ENCODE measurements at places on chromosomes 3 and 15.

- no peak for DNase-seq
Observed at GRCh38 chr3:108287146-108287545, 9.2 kb upstream of the HHLA2 start.

DNA sequence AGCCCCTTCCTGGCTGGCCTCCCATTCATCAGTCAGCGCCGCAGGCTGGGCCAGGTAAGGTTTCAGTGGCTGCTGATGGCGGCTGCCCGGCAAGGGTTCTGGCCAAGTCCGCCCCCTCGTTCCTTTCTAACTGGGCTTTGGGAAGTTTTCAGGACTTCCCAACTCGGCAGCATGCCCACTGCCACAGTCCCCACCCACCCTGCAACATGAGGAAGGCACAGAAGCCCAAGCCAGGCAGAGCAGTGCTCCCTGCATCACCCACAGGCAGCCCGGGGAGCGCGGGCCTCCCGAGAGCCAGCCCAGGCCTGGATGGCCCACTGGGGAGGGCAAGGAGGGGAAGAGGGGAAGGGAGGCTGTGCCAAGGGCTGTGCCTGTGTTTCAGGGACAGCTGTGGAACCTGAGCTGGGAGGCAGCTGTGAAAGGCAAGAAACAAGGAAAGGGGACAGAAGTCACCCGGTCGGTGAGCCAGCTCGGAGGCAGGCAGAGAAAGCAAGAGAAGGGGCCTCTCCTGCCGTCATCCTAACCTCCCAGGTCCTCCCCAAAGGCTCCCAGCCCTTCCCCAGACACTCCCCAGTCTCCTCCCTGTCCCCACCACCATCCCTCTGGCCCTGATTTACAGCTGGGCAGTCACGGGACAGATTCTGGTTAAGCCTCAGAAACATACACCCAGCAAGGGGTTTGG lies 73.9 kb downstream of the CPN2 start:
- DNase-seq: no peak

DNA sequence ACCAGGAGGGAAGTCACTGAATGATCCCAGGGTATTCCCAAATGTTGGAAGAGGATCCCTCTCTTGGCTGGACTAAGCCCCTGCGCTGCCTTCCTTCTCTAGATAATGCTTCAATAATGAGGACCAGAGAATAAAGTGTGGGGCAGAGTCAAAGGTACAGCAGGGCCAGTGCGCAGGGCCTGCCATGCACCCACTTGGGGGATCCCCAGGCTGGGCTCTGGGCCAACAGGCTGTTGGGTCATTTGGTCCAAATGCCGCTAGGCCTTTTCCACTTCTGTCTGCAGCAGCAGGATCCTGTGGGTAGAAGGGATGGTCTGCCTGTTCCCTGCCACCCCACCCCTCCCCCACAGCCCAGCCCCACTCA lies 5.7 kb upstream of the CLK3 start:
- no peak for DNase-seq

DNA sequence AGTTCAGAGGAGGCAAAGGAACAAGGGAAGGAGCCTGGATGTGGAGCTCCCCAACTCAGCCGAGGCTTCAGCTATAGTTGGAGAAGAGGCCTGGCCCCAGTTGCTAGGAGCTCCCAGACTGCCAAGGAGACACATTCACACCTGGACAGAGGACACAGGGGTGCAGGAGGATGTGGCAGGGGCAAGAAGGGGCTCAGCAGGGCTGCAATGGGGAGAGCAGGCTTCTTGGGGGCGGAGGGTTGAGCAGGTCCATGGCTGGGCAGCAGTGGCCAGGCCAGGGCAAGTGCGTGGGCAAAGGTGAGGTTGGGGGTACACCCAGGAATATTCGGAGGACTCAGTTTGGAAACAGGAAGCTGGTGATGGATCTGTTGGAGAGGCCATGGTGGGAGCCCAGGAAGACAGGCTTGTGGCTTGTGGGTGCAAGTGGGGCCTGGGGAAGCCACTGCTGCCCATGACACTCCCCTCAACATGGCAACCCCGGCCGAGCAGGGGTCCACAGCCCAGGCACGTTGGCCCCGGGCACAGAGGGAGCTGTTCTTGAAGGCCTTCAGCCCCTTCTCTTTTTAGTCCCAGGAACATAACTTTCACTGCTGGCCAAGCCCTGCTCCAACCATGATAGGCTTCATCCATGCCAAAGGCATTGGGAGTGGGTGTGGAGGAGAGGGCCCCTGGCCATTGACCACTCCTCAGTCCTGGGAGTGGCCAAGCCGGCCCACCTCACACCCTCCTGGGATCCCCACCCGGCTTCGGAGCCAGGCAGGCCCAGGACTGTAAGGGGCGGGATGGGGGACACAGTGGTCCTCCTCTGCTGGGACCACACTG lies 33.3 kb downstream of the TSPAN3 start:
- peak; percentile 17 for DNase-seq

DNA sequence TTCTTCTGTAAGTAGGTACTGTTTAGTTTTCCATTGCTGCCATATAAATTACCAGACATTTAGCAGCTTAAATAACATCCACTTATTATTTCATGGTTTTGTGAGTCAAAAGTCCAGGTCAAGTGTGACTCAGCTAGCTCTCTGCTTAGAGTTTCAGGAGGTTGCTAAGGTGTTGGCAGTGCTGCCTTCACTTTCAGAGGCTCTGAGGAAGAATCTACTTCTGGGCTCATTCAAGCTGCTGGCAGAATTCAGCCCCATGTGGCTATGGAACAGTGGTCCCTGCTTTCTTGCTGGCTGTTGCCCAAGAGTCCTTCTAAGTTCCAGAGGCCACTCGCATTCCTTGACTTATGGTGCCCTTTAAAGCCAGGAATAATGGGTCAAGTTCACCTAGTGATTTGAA lies 4.5 kb downstream of the CFAP44 start:
- no peak for DNase-seq

DNA sequence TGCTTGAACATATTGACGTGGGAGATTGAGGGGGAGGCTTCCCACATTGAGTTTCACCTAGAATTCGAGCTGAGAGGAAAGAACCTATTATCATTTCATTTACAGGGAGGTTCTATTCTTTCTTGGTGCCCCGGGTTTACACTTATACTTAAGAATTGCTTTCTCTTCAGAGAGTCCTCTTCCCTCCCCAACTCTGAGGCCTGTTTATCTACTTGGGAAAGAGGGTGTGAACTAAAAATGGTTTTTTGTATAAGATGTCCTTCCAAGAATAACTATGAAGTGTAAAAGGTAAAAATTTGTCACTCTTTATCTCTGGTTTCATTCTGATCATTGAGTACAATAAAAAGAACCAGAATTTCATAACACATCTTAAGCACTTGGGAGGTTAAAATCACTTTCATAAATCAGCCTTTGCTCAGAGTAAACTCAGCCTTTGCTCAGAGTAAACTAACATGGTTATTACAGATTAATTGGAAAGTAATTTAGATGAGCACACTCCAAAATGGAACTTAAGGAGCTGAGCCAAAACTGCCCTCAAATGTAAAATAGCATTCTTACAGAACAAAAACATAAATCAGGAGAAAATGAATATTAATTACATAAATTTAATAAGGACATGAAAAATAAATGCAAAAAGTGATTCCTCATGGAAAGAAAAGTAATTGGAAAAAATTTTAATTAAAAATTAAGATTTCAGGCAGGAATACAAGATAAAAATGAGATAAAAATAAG lies 75.2 kb downstream of the GADL1 start:
- no peak for DNase-seq

GRCh38 chr3:122247087-122247824 lies 63.8 kb downstream of the CASR start:
- no peak for DNase-seq

- no peak for DNase-seq
Observed at GRCh38 chr3:149534671-149535332, 60.3 kb downstream of the TM4SF4 start.

DNA sequence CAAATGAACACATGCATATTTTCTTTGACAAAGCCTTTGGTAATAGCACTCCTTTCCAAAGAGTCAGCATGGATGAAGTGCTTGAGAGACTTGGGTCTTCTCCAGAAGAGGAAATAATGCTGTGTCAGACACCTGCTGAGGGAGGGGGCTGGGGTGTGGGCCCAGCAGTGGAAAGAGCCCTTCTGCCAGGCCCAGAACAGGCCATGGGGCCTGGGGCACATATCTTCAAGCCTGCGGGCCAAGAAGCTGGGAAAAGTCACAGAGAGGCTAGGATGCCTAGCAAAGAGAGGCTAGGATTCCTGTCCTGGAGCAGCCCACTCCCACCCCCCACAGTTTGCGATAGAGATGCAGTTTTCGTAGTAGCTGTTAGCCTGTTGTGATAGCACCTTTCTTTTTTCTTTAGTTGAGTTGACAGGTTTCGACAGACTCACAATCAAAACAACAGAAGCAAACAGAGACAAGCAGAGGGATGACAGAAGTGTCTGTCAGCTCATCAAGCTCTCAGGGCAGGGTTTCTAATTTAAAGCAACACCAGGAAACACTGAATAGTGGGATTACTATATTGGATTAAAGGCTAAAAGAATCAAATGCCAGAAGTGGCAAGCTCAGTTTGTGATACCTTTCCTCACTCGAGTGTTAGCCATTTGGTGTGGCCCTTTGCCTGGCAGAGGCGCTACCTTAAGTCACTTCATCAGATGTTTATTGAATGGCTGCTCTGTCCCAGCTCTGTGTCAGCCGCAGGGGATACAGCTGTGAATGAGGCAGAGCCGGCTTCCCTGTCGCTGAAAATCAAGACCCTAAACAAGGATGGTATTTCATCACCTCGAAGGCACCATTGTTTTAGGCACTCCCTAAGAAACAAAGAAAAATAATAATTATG lies 19.0 kb downstream of the CMTM7 start:
- no peak for DNase-seq

DNA sequence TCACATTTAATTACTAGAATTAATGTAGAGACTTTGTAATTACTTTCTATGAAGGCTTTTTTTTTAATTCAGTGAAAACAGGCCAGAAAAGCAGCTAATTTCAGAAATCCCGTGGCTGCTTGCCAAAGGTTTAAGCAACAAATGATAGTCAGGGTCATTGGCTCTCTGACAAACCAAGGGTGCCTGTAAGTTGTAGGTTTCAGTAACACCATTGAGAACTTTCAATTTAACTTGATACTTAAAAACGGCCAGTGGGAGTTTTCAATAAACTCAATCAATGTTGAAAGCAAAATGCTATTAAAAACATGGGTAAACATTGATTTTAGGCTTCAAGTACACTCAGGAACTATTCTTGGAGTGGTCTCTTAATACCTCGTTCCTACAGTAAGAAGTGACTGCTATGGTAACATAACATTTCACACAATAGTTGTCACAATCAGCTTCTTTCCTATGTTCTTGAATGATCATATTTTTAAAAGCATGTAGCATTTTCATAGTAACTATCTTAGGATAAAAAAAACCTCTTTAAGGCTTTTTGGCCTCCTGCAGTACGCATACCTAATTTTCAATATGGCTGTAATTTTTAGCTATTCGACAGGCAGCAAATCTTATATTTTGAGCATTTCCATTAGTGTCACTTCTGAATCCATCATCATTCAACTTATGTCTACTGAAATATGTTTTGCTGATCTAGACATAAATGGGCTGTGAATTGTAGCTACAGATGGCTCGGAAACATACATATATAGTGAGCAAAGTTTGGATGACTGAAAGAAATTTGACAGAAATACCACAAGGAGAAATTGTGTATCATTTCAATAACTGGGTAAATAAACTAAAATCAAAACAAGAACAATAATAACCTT lies 592.1 kb upstream of the GBE1 start:
- no peak for DNase-seq

GRCh38 chr15:48774484-48774883 lies 36.4 kb downstream of the CEP152 start:
- DNase-seq: no peak

DNA sequence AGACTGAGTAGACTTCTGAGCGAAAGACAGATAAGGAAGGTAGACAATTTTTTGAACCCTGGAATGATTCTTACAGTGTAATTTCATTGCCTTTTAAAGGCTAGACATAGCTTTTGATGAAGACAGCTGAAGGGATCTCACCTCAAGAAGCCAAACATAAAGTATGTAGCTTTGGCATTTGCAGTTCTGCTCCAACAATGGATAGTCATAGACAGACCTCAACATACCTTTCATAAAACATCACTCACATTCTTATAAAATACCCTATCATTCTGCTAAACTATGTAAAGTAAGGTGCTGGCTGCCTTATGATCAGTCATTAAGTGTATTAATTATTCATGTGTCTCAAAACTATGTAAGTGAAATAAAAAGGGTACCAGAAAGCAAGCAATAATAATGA lies 70.0 kb downstream of the UBE3A start:
- no peak for DNase-seq

GRCh38 chr15:62883938-62884479 lies 158.5 kb upstream of the TPM1 start:
- no peak for DNase-seq

DNA sequence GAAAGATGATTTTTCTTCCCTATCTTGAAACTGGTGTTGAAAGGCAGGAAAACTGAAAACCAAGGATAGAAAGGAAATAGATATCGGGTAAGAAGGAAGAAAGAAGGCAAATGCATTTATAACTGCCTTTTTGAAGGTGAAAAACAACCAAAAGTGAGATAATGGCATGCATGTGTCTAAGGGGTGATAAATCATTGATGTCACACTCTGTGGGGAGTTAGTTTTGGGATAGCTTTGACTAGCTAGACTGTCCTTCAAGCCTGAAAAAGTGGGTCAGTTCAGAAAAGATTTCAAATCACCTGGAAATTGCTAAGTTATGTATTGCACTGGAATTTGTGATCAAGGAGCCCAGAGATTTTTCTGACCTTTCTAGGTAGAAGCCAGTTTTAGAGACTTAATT lies 142.2 kb upstream of the UMPS start:
- no peak for DNase-seq

GRCh38 chr15:25177955-25178801 lies 223.4 kb downstream of the SNRPN start:
- DNase-seq: peak; percentile 8

- DNase-seq: peak; percentile 25
Observed at GRCh38 chr3:149512073-149512782, 37.7 kb downstream of the TM4SF4 start.
